Bronchial epithelial cell (primary cell): ENCODE measurements at places on chromosomes 12 and 14. TPM values are rescaled to one million over a fixed set of nuclear protein-coding genes. Genes with fewer than 3 reads are reported as not detected.

VDR gene
- total RNA-seq, result 3.2 and 3.4 TPM in 2 replicates

ZNF385A gene
- 5.3 and 7.6 TPM in 2 replicates for total RNA-seq

CLMN gene
- 2.2 and 3.9 TPM in 2 replicates for total RNA-seq

CPNE6 gene
- total RNA-seq, result not detected in 2 replicates

ABHD12B gene
- total RNA-seq, result not detected in 2 replicates

PLEKHG7 gene
- under 0.01 TPM in 1 of 2 replicates, not detected in the other for total RNA-seq

ERGIC2 gene
- 44.7 and 60.3 TPM in 2 replicates for total RNA-seq

CAPS2 gene
- total RNA-seq, result 1.1 and 7.0 TPM in 2 replicates

MRPL51 gene
- total RNA-seq, result 61.1 and 102 TPM in 2 replicates

GCH1 gene
- total RNA-seq, result 7.9 and 9.0 TPM in 2 replicates

SLC7A8 gene
- 1.1 and 9.0 TPM in 2 replicates for total RNA-seq

MIP gene
- 0.26 TPM in 1 of 2 replicates, not detected in the other for total RNA-seq

BBS10 gene
- total RNA-seq, result 5.8 and 8.2 TPM in 2 replicates

SIX6 gene
- not detected in 2 replicates for total RNA-seq

ZNF84 gene
- total RNA-seq, result 22.4 TPM in 2 replicates

SMIM41 gene
- 0.13 and 0.26 TPM in 2 replicates for total RNA-seq
